Activated T-helper 2 cell treated with anti-CD3 and anti-CD28 coated beads, Interferon-gamma antibody, Interleukin-2, Interleukin-4, amounts not matched to agents 10 μg/mL and 5 μg/mL and 100 μg/mL, durations not matched to agents 14 hours and 24 hours and 36 hours (primary cell): ENCODE measurements at places on chromosomes 3 and 15. TPM values are rescaled to one million over a fixed set of nuclear protein-coding genes. Genes with fewer than 3 reads are reported as not detected.

DNA sequence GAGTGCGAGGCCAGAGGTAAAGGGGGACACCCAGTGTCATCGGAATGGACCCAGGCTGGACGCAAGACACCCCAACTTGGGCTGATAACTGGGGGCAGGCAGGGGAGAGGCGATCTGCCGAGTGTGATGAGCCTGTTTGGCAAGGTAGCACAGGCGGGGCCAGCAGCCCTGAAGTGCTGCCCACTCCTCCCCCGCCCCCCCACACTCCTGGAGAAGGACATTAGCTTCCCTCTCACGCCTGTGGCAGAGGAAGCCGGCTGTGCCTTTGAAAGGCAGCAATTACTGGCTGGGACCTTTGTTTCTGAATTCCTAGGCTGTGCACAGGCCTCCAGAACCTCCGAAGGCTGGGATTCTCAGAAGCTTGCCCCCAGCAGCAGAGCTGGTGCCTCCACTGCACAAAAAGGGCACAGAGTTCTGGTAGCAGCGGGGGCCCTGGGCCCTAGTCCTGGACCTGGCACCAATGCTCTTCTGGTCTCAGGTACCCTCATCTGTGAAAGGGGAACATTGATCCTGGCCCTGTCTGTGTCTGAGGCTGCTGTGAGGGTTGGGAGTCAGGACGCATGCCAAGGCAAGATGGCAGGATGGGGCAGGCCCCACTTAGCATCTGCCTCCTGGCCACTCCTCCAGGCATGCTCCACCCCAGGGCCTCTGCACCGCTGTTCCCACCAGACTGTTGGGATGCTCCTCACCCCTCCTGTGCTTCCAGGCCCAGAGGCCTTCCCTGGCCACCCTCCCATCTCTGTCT, 28.6 kb downstream of the IQSEC1 start:
- no peak for DNase-seq

DNA sequence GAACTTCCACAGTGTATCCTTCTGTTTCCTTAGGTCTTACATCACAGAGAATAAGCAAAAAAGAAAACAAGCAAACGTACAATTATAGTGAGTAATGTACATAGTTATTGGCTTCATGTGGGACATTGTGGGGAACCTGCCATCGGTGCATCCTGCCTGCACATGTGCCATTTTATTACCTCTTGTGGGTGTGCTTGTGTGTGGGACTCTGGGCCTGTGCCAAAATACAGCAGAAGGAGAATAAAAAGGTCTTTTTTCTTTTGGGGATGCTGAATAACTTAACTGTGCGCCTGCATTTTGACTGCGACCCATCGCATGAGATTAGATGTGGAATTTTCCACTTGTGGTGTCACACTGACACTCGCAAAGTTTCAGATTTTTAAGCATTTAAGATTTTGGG, 169.6 kb upstream of the DCBLD2 start:
- DNase-seq = no peak

- DNase-seq = no peak
Observed at GRCh38 chr3:48429960-48430707, at the start of gene PLXNB1. PLXNB1 (minus strand) TSS chr3:48430086; CDS start chr3:48424611, 5,475 bp downstream.

TTLL13 gene
- 0.34 and 1.3 TPM in 2 replicates for total RNA-seq
